ENCODE measurements at places on chromosomes 7 and 10.

- DNase-seq, result no peak
These were observed 93.4 kb downstream of the ZNF365 start for GRCh38 chr10:62467527-62467926.

DNA sequence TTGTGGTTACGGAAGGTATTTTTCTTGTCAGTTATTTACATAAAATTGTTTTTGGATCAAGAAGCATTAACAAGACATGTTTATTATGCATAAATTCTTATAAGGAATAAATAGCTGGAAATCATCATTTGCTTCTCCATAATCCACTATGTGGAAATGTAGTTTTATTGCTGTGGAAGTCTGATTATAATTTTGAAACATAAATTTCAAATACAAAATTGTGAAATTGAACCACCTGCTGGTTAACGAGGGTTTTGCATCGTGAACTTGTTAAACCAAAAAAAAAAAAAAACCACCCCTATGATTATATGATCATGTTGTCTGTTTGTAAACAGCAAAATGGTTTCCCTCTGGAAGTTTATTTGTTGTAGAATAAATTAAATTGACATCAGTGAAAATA is 25.9 kb downstream of the ABRAXAS2 start:
- no peak for DNase-seq

DNA sequence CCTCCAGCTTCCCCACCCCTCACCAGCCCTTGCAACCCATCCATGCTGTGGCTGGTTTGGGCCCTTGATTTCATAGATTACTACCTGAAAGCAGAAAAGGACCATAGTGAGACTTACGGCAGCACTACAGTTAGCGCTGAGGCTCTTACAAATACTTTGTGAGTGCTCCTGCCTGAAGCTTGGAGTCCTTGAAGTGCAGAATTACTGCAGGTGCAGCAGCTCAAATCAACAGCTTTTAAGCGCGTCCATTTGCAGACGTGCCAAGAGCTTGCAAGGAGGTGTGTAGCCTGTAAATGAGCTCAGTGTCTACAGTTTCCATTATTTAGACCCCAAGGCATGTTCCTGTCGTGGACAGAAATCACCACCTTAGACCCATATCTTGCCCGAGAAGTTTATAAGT is 103.0 kb downstream of the CELF2 start:
- DNase-seq, result no peak

GRCh38 chr7:100685631-100686145 is 8.4 kb downstream of the GIGYF1 start:
- no peak for DNase-seq

DNA sequence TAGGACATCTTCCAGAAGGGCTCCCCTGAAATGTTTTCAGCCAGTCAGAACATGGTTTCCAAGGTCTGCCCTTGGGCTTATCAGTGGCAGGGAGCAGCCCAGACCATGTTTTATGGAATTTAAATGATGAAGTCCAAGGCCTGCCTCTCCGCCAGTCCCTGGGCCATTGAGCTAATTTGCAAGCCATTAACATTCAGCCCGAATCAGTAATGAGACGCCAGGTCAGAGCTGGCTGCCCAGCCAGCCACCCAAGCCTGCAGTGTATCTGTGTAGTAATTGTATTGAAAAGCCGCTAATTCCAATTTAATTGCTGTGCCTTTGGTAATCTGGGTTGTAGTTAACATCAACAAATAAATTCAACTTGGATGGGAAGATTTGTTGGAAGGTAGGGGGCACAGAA is 131.4 kb downstream of the PAXIP1 start:
- DNase-seq, result no peak
